ENCODE measurements at places on chromosomes 11 and 22.

DNA sequence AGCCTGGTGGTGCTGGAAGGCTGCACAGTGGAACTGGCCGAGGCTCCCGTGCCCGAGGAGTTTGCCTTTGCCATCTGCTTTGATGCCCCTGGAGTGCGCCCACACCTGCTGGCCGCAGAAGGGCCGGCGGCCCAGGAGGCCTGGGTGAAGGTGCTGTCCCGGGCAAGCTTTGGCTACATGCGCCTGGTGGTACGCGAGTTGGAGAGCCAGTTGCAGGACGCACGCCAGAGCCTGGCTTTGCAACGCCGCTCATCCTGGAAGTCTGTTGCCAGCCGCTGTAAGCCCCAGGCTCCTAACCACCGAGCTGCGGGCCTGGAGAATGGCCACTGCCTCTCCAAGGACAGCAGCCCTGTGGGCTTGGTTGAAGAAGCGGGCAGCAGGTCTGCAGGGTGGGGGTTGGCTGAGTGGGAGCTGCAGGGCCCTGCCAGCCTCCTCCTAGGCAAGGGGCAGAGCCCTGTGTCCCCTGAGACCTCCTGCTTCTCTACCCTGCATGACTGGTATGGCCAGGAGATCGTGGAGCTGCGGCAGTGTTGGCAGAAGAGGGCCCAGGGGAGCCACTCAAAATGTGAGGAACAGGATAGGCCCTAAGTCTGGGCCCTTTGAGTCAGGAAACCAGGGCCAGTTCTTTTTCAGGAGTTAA is 1.9 kb upstream of the SMDT1 start:
- DNase-seq: no peak

DNA sequence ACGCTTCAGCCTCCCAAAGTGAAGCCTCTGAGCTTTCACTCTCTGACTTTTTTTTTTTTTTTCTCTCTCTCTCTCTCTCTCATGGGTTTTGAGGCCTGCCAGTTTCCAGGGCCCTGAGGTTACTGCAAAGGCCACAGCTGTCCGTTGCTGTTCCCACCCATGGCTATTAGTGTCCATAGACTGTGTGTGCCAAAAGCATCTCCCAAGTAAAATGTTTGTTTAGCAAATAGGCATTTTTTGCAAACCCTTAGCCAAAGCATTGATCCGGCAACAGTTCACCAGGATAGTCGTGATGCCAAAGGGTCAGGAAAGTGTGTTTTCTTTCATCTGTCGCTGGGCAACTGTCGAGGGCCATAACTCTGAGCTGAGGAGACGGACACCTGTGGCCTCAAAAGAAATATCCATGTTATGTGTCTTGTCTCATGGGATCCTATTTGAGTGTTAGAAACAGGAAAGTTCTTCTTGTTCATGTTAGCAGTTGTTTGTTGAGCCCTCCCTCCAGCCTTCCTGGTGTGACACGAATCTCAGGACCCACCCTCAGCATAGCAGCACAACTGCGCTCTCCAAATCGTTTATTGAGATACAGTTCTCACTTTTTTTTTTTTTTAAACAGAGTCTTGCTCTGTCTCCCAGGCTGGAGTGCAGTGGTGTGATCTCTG is 18.4 kb downstream of the FADS2 start:
- DNase-seq: no peak

- no peak for DNase-seq
These were observed 22.8 kb downstream of the PIK3C2A start for GRCh38 chr11:17184882-17185587.

DNA sequence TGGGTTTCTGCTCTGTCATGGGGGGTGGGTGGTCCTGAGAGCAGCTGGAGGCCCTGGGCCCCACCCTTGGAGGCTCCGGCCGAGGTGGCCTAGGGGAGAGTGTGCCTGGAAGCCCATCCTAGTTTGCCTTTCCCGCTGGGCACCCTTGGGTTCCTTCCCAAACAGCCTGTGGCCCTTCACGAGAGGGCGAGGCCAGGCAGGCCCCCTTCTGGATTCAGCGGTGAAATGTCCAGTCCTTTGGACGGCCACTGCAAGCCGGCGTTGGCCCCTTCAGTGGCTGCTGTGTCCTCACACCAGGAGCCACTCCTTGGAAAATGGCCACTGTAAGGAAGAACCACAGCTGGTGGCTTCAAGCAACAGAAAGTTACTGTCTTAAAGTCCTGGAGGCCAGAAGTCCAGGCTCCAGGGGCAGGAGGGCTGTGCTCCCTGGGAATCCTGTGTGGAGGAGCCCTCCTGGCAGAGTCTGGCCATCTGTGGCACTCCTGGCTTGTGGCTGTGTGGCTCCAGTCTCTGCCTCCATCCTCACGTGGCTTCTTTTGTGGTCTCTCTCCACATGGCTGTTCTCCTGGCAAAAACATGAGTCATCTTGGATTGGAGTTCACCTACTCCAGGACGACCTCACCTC is 854.1 kb downstream of the TBC1D22A start:
- no peak for DNase-seq

- DNase-seq: no peak
These were observed 127.6 kb upstream of the C11orf58 start for GRCh38 chr11:16610738-16611388.

DNA sequence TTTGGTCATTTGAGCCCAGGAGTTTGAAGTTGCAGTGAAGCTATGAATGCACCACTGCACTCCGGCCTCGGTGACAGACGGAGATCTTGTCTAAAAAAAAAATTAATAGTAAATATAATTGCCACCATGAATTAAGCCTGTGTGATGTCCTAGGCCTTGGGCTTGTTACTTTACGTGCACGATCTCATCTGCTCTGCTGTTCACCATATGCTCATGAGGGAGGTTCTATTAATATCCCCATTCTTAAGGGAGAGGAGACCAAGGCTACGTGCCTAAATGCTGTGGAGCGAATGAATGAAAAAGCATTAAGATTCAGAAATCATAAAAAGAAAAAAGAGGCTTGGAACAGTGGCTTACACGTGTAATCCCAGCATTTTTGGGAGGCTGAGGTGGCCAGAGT is 2.6 kb upstream of the ATG2A start:
- no peak for DNase-seq

- no peak for DNase-seq
These were observed 96.7 kb downstream of the LARGE1 start for GRCh38 chr22:33823552-33823951.

- no peak for DNase-seq
These were observed 120.8 kb downstream of the KCNQ1 start for GRCh38 chr11:2565447-2566222.

- no peak for DNase-seq
These were observed 162.8 kb downstream of the RAB38 start for GRCh38 chr11:88012456-88012855.

GRCh38 chr11:13214276-13214675 is 63.3 kb upstream of the BMAL1 start:
- no peak for DNase-seq

GRCh38 chr11:58596621-58597020 is 17.8 kb downstream of the ZFP91 start:
- DNase-seq: no peak

DNA sequence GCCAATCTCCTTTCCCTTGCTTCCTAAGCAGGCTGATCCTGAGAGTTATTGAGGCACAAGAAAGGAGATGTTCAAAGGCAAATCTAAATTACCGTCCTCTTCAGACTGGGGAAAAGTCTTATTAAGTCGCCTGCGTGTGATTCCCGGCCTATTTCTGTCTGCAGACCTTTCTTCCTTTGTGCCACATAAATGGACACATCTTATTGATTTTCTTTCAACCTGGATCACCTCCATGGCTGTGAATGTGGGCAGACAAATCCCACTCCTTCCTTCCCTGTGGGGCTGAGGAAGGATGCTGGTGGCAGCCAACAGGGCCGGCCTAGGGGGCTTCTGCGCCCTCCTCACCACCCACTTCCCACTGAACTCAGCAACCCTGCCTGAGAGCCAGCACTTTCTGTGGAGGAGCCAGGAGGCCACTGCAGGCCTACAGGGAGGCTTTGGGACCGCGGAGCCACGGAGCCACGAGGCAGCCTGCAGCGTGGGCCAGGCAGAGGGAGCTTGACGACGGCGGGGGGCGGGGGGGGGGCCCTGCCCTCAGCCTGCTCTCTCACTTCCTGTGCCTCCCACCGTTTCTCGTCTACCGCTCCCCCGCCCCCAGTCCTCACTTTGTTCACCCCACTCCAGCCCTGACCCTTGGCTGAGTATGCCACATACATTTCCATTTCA is 73.6 kb upstream of the LMO1 start:
- no peak for DNase-seq

DNA sequence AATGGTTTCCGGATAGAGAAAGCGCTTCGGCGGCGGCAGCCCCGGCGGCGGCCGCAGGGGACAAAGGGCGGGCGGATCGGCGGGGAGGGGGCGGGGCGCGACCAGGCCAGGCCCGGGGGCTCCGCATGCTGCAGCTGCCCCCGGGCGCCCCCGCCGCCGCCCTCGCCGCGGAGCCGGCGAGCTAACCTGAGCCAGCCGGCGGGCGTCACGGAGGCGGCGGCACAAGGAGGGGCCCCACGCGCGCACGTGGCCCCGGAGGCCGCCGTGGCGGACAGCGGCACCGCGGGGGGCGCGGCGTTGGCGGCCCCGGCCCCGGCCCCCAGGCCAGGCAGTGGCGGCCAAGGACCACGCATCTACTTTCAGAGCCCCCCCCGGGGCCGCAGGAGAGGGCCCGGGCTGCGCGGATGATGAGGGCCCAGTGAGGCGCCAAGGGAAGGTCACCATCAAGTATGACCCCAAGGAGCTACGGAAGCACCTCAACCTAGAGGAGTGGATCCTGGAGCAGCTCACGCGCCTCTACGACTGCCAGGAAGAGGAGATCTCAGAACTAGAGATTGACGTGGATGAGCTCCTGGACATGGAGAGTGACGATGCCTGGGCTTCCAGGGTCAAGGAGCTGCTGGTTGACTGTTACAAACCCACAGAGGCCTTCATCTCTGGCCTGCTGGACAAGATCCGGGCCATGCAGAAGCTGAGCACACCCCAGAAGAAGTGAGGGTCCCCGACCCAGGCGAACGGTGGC is 15.7 kb downstream of the PIK3IP1 start:
- DNase-seq: no peak

- DNase-seq: no peak
These were observed 180.5 kb downstream of the C11orf91 start for GRCh38 chr11:33520112-33520511.
